ENCODE measurements at places on chromosomes 6 and 20.

DNA sequence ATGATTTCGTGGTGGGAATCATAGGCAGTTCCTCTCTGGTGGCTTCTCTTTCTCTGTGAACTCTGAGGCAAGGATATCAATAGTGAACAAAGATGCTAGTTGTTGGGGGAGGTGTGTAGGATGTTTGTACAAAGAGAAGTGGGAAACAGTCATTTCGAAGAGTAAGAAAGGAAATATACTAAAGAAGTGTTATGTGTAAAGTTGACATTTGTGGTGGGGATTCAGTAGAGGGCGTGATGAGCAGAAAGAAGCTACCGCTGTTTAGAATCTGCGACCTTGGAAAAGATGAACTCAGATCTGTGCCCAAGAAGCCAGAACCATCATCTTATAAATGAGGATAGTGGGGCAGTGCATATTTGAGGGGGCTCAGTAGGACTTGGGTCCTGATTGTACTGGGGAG is 11.4 kb downstream of the SLC35F1 start:
- no peak for ATAC-seq

DNA sequence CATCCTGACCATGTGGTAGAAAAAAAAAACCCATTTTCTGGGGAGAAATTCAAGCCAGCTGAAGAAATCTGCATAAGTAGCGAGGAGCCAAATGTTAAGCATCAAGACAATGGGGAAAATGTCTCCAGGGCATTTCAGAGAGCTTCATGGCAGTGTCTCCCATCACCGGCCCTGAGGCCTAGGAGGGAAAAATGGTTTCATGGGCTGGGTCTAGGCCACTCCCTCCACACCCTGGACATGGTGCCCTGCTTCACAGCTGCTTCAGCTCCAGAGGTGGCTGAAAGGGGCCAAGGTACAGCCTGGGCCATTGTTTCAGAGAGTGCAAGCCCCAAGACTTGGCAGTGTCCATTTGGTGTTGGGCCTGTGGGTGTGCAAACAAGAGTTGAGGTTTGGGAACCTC is 34.4 kb upstream of the B3GAT2 start:
- ATAC-seq, result no peak

DNA sequence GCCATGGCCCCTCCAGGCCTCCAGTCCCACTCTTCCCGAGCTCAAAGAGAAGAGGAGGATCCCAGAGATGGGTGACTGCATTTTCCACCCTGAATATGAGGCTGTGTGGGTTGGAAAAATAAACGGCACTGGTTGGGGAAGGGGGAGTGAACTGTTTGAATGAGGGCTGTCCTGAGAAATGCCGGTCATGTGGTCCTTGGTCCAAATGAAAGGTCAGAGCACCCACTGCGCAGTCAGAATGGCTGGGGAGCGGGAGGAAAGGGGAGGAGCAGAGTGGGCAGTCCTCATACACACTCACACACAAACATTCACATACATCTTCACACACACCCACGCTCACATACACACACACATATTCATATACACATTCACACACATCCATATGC is 83.1 kb downstream of the MRPL14 start:
- ATAC-seq, result no peak

DNA sequence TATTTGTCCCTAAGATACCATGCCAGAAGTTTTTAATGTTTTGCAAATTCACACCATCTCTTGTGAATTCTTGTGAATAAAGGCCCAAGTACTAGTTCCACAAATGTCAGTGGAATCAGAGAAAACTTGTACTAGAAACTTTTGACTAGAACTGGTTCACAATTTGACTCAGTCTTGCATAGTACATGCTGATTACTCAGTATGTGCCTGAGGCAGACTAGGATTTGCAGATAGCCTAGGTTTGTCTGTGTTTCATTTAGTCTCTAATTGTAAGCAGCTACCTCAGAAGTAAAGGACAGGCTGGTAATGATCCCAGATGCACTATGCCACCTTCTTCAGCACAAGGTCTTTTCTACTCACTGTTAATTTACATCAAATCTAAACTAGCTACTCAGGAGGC is 34.2 kb upstream of the GSTA4 start:
- no peak for ATAC-seq

DNA sequence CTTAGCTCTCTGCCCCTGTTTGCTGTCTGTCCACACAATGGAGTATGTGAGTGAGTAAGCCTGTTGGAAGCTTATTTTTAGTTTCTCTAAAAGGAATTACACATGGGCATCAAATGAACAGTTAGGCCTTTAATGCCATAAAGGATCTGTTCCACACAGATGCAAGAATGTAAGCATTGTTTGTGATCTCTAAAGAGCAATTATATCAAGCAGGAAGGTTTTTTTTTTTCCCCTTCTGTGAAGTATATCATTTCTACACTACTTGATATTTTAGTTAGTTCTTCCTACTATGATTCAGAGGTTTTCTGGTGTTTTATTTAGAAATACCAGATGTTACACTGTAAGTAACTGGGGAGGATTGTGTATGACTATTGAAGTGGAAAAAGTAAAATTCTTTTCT is 627.5 kb downstream of the COL12A1 start:
- ATAC-seq, result no peak

- no peak for ATAC-seq
Measured at GRCh38 chr6:1285956-1286355, 25.9 kb upstream of the FOXQ1 start.

DNA sequence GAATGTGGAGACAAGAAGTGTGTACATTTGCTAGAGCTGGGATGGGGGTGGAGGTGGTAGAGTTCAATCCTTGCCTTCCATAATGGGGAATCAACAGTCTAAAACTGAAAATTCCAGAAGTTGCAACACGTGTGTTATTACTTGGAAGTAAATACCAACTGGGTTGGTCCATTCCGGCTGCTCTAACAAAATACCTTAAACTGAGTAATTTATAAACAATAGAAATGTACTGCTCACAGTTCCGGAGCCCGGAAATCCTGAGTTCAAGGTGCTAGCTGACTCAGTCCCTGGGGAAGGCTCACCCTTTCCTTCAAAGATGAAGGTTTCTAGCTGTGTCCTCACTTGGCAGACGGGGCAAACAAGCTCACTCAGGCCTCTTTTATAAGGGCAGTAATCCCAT is 59.0 kb downstream of the RIN2 start:
- no peak for ATAC-seq

GRCh38 chr20:10581823-10582222 is 92.0 kb downstream of the JAG1 start:
- ATAC-seq, result no peak

All from activated CD4-positive, CD25-positive, alpha-beta regulatory T cell treated with anti-CD3 and anti-CD28 coated beads, Interleukin-2, amount 50 U/mL, for 24 hours (primary cell).